NCI-H2081 treated with DMSO at 0.1 percent for 48 hours (cell line): ENCODE measurements at places on chromosomes 7 and 10.

DNA sequence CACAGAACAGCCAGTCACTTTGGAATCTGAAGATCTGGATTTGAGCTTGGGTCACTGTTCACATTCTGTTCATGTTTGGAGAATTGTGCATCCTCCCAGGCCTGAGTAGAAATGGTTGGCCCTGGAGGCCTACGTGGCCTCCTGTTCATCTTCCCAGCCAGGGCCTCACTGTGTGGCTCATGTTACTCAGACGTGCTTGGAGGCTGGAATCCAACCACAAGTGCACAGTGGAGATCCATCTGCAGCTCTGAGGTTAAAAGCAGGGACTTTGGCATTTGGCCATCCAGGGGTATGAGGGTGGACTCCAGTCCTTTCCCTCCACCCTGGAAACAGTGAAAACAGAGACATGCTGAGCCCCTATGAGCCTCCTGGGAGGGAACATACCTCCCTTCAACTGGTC lies 709.0 kb upstream of the IGFBP3 start:
- no peak for DNase-seq

DNA sequence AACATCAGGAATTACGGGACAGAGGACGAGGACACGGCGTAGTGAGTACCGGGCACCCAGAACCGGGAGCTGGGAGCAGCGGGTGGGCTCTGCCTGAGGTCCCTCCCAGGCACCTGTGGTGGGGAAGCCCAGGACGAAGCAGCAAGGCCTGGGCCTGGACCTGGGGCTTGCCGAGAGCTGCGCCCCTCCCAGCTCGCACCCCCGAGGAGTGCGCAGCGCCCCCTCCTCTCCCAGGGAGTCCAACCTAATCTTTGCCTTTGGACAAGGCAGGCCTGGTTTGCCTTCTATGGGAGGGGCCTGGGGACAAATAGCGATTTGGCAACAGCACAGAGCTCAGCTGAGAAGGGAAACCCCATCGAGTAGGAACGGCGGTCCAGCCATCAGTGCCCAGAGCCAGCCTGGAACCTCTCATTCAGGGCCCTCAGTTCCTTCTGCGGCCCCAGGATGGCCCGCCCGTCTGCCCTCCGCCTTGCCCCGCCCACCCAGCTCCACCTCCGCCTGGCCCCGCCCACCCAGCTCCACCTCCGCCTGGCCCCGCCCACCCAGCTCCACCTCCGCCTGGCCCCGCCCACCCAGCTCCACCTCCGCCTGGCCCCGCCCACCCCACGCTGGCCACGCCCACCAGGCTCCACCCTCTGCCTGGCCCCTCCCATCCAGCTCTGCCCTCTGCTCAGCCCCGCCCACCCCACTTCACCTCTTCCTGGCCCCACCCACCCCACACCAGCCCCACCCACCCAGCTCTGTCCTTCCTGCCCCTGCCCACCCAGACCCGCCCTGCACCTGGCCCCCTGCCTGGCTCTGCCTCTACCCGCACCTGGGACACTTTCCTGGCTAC lies 32.5 kb upstream of the KNDC1 start:
- no peak for DNase-seq

DNA sequence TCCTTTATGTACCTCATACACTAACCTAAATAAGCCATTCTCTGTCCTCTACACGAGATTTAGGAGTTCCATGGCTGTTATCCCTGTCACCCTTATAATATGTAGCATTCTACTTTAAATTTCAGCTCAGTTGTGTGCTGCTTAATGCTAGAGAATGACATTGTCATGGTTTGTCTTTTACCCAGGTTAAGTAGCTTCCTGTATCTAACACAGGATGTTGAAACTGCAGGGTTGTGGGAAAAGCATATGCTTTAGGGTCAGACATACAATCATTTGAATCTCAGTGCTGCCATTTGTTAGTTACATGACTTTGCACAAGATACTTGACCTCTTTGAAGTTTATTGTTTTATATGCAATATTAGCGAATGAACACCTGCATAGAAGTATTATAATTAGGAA lies 235.1 kb upstream of the CACNA2D1 start:
- no peak for DNase-seq

DNA sequence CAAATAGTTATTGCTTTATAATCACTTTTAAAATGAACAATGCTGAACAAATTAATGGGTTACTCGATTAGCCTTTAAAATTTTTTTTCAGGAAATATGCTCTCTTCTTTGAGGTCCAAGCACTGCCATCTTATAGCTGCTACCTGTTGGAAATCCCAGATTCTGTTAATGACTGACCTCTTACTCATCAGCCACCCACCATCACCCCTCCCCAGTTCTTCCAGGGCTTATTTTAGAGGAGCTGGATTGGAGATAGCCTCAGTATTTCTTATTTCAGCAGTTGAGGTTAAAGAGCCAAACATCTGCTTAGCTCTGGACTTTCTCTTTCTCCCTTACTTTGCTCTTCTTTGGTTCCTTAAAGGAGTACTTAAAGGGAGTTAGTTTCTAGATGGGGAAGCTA lies 420.0 kb downstream of the EXOC4 start:
- DNase-seq, result no peak

DNA sequence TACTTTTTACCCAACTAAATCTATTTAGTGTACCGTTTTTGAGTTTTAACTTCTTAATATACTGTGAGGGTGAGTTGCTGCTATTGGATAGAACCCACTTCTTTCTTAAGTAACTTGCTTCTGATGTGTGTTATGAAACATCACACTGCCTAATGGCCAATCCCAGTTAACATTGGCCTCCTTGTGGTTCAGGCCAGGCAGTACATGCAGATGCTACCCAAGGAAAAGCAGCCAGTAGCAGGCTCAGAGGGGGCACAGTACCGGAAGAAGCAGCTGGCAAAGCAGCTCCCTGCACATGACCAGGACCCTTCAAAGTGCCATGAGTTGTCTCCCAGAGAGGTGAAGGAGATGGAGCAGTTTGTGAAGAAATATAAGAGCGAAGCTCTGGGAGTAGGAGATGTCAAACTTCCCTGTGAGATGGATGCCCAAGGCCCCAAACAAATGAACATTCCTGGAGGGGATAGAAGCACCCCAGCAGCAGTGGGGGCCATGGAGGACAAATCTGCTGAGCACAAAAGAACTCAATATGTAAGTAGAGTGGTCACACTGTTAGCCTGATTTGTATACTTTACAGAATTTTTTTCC lies 39.7 kb downstream of the TES start:
- DNase-seq, result no peak

DNA sequence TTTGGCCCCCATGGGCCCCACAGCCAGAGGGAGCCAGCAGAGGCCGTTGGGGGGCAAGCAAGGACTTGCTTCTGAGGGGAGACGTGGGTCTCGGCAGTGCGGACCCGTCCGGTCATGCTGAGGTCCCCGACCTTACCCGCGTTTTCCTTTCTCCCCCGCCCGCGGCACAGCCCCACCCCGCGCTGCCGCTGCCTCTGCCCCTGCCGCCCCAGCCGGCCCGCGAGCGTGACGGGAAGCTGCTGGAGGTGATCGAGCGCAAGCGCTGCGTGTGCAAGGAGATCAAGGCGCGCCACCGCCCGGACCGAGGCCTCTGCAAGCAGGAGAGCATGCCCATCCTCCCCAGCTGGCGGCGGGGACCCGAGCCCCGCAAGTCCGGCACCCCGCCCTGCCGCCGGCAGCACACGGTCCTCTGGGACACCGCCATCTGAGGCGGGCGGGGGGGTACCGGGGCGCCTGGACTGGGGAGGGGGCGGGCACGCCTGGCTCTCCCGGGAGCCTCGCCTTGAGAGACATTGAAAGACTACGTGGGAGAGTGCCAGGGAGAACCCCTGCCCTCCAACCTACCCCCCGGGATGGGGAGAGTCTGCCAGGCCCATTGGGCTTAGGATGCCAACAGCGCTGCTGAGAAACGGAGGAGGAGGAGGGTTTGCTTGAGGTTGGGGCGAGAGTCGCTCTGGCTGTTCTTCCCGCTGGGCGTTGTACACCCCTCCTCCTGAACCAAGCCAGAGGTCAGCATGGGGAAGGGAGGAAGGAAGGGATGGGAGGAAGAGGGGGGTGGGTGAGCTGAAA lies 9.9 kb downstream of the NYAP1 start:
- no peak for DNase-seq

- no peak for DNase-seq
These were observed 282.8 kb downstream of the SNX10 start for GRCh38 chr7:26574476-26574875.

- no peak for DNase-seq
These were observed 54.9 kb downstream of the ZRANB1 start for GRCh38 chr10:124996854-124997215.
